ENCODE measurements at places on chromosomes 3 and 15. TPM values are rescaled to one million over a fixed set of nuclear protein-coding genes. Genes with fewer than 3 reads are reported as not detected.
A peak's percentile ranks its signal among the peaks of the same experiment; 100 is the strongest.

RTP1 gene
- not detected for total RNA-seq

PLSCR5 gene
- not detected for total RNA-seq

CDHR4 gene
- not detected for total RNA-seq

GOLGA8O gene
- total RNA-seq = 0.47 TPM

CLEC3B gene
- total RNA-seq = not detected

ZNF710 gene
- 12.9 TPM for total RNA-seq

ARHGEF26 gene
- total RNA-seq = 4.7 TPM

DNA sequence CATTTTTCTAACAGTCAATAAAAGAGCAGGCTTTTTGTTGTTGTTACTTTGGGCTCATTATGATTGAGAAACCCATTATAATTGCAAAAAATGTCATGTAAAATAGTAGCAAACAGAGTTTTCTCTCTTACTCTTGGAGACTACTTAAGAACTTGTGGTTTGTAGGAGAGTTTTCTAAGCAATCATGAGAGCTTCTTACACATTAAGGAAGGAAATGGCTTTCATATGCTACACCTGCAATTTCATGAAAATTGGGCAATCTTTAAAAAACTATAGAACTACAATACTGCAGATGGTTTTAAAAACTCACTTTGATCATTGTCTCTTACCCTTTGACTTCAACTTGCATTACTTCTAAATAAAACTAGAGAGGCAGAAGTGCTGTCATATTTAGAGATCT is 701.8 kb downstream of the ZPLD1 start:
- no peak for DNase-seq

- DNase-seq = no peak
Measured at GRCh38 chr3:139285691-139286090, 58.1 kb upstream of the MRPS22 start.

GRCh38 chr3:7800006-7800780 is 701.4 kb upstream of the LMCD1 start:
- peak; percentile 6 for DNase-seq

- DNase-seq = no peak
Measured at GRCh38 chr3:138254216-138254615, 67.1 kb downstream of the ARMC8 start.

- DNase-seq = no peak
Measured at GRCh38 chr15:85545752-85546151, 165.3 kb downstream of the AKAP13 start.

DNA sequence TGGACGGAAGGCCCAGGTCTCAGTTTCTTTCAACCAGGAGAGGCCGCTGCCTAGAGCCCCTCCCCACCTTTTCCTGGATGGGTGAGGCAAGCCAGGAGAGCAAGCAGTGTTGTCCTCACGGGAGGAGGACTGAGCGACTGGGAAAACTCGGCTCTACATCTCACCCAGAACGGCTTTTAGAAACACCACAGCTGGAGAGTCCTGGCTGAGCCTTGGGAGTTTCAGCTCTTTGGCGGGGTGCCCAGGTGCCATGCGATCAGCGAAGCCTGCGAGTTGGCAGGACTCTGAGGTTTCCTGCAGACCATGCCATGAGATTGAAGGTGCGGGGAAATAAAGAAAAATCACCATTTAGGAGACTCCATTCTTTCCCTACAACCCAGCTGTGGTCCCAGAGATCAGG is 26.0 kb downstream of the PPCDC start:
- DNase-seq = no peak

DNA sequence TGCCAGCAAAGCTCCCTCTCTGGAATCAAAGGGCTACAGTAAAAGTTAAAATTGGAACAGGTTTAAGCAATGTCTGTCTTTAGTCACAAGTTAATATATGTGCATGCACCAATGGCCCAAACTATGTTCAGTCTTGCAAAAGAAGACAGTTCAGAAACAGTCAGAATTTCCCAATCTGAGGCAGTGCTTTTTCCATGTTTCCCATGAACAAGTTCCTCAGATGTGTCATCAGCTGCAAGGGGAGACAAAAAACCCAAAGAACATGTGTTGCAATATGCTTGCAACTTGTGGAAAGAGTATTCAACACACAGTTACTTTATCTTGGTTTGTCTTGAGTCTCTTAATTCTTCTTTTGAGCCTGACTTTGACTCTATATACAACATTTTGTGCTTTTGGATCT is 148.4 kb downstream of the USP13 start:
- DNase-seq = peak; percentile 33

- peak; percentile 78 for DNase-seq
Measured at GRCh38 chr15:99213187-99213811, 36.1 kb downstream of the TTC23 start.

- DNase-seq = no peak
Measured at GRCh38 chr3:128338536-128339330, 128.0 kb downstream of the DNAJB8 start.

- no peak for DNase-seq
Measured at GRCh38 chr15:73389971-73390544, 21.3 kb upstream of the HCN4 start.

GRCh38 chr3:132597660-132598059 is 590 bp downstream of the ACKR4 start:
- DNase-seq = no peak

DNA sequence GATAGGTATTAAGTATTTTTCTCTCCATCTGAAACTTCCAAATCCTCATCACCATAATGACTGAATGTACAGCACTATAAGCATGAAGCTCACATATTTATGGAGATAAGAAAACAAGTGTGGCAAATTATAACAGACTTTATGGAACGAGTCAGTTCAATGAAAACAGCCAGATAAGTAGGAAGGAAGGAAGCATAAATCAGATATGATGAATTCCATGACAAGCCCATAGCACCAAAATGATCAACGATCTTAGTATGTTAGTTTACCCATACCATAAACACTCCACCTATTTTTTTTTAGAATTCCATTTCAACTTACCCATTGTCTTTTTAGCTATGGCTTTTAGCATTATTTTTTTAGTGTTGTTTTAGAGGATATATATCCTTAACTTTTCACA is 169.5 kb downstream of the TNIK start:
- DNase-seq = peak; percentile 19

- DNase-seq = no peak
Measured at GRCh38 chr3:41324156-41324475, 124.8 kb downstream of the CTNNB1 start.

Measured in PC-3 (cell line).